ENCODE measurements at places on chromosomes 6 and 20.

GRCh38 chr20:4341804-4342485 is 326.6 kb upstream of the RNF24 start:
- no peak overlapping the region for H3K4me3 ChIP-seq
- DNase-seq, result no peak
- H3K27me3 ChIP-seq, result no peaks in the 10 kb centered on the region
- no peaks in the 10 kb centered on the region for H3K36me3 ChIP-seq

- H3K36me3 ChIP-seq, result no peaks in the 10 kb centered on the region
- DNase-seq, result no peak
- no peaks in the 10 kb centered on the region for H3K27me3 ChIP-seq
- H3K4me1 ChIP-seq, result no peaks in the 10 kb centered on the region
- no peak overlapping the region for H3K4me3 ChIP-seq
Observed at GRCh38 chr6:121612927-121613326, 177.5 kb downstream of the GJA1 start.

DNA sequence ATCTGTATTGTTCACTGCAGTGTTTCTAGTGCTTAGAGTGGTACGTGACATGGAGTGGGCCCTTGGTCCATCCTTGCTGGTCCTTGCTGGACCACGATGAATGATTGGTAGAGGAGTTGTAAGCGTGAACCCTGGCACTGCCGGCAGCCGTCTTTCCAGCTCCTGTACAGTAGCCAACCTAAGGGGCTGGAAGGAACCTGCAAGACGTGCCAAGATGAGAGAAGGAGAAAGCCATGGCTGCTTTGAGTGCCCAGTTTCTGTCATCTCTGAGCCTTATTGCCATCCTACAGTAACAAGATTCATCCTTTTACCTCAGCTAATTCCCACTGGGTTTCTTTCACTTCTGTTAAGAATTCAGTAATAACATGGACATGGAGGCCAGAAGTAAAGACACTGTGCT is 5.9 kb downstream of the DHX35 start:
- H3K36me3 ChIP-seq, result peaks cover 4% of the 10 kb centered on the region
- peaks cover 18% of the 10 kb centered on the region for H3K4me1 ChIP-seq
- H3K4me3 ChIP-seq, result no peak overlapping the region
- H3K27ac ChIP-seq, result no peak overlapping the region
- no peak for DNase-seq

DNA sequence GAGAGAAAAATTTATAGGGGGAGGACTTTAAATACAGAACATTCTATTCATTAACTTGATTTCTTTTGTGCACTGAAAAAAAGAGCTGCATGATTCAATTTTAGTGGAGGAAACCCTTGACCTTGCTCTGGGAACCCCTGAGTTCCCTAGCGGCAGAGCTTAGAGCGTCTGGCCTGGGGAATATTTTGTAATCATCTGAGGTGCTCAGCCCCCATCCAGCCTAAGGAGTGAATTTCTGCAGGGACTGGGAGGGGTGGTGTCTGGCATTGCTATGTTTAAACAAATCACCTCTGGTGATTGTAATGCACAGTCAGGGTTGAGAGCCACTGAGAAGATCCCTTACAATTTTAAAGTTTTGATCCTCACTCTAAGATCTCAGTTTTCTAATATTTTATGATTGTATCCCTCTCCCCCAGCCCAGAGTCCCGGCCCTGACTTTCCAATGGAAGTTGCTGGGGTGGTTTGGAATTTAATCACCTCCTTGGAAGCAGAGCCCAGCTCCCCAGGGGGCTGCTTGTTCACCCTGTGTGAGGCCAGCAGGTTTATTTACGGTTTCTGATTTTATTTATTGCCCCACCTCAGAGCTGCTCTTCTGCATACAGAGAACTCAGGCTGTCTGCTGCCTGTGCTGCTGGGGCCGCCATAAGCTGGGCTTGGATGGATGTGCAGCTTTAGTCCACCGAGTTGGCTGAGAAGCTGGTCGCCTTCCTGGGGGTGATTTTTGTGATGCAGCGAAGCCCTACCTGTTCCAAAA is 263.1 kb downstream of the LRFN2 start:
- no peaks in the 10 kb centered on the region for H3K36me3 ChIP-seq
- no peak for DNase-seq
- no peak overlapping the region for H3K4me3 ChIP-seq

GRCh38 chr6:161374971-161375873 is 101.4 kb upstream of the AGPAT4 start:
- peaks cover 7% of the 10 kb centered on the region for H3K4me1 ChIP-seq
- no peaks in the 10 kb centered on the region for H3K27me3 ChIP-seq
- H3K27ac ChIP-seq, result peak overlapping the region; percentile 32
- H3K36me3 ChIP-seq, result no peaks in the 10 kb centered on the region
- no peak overlapping the region for H3K4me3 ChIP-seq

- H3K27ac ChIP-seq, result no peak overlapping the region
- no peak overlapping the region for H3K4me3 ChIP-seq
- H3K4me1 ChIP-seq, result peaks cover 5% of the 10 kb centered on the region
- H3K36me3 ChIP-seq, result no peaks in the 10 kb centered on the region
- peak; percentile 75 for DNase-seq
- H3K27me3 ChIP-seq, result peaks cover 11% of the 10 kb centered on the region
Observed at GRCh38 chr20:44683263-44684046, 31.7 kb upstream of the CCN5 start.

DNA sequence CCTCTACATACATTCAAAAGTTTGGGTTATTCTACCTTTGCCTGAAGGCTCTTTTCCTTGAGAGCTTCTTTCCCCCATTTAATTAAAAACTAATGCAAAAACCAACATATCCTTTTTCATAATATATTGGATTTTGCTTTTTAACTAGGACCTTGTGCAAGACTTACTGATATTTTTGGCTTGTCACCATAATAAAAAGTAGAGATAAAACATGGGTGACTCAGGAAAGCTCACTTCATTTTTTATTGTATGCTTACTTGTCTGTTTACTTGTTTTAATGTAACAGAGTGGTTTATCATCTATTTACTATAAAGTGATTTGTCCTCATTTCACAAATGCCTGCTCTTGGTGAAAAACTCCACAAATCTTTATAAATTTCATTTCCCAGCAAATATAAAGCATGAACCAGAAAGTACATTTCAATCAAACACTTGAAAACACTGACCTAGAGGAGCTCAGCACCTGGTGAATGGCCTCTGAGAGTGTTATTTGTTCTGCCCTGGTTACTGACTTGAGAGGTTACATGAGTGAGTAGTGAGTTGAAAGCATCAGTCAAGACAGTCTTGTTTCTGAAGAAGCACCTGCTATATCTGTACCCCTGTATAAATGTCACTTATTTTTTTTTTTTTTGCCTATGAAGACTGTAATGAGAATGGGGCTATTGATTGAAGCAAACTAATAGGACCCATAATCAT is 20.8 kb downstream of the ADGRG6 start:
- no peak overlapping the region for H3K4me3 ChIP-seq
- H3K4me1 ChIP-seq, result no peaks in the 10 kb centered on the region
- no peak for DNase-seq
- no peaks in the 10 kb centered on the region for H3K27me3 ChIP-seq
- no peak overlapping the region for H3K27ac ChIP-seq

DNA sequence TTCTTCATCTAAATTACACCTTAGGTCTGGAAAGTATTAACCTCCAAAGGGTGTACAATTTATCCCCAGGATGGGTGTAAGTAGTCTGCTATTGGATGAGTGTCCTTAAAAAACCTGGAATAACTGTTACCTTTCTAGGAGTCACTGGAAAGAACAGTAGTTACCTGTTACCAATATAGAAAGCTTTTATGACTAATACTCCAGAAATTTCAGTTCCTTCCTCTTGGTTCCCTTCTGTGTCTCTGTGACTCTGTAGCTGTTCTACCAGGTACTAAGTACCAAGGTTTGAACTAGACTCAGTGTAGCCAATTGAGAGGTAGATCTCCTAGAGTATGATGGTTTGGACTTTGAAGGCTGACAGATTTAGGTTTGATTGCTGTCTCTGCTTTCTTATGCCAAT is 47.0 kb upstream of the TBX18 start:
- no peaks in the 10 kb centered on the region for H3K36me3 ChIP-seq
- H3K27me3 ChIP-seq, result no peaks in the 10 kb centered on the region
- H3K27ac ChIP-seq, result no peak overlapping the region
- H3K4me1 ChIP-seq, result no peaks in the 10 kb centered on the region
- no peak overlapping the region for H3K4me3 ChIP-seq

DNA sequence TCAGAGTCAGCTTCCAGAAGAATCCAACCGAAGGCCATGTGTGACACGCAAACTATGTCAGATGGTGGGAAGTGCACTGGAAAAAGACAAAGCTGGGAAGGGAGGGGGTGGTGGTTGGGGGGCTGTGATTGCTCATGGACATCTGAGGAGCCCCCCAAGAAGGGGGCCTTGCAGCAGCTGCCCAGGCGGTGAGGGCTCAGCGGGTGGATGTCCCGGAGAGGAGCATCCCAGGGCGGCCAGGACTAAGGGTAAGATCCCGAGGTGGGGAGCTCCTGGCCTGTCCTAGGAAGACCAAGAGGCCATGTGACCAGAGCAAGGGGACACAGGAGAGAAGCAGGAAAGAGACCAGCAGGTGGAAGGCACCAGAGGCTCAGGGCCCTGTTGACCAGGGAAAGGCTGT is 299.5 kb downstream of the PREX1 start:
- H3K4me3 ChIP-seq, result no peak overlapping the region
- H3K4me1 ChIP-seq, result no peaks in the 10 kb centered on the region
- peaks cover 4% of the 10 kb centered on the region for H3K27me3 ChIP-seq
- no peak overlapping the region for H3K27ac ChIP-seq

DNA sequence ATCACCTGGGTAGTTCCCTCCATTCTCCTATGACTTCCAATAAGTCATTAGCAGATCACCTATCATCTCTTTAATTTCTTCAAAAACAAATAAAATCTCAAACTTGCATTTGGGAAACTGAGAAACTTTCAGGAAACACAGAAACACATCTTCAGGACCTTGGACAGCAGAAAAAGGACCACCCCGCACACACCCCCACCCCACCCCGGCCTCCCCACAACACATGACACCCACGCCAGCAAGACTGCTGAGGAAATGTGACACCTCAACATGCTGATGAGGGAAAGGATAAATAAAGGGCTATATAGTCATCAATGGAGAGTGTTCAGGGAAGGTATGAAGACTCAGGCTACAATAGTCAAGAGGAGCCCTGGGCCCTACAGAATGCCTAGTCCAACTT is 15.6 kb upstream of the TRIM39 start:
- no peak overlapping the region for H3K27ac ChIP-seq
- H3K4me3 ChIP-seq, result no peak overlapping the region
- peaks cover 7% of the 10 kb centered on the region for H3K4me1 ChIP-seq
- peaks cover 30% of the 10 kb centered on the region for H3K36me3 ChIP-seq
- peaks cover 2% of the 10 kb centered on the region for H3K27me3 ChIP-seq
- no peak for DNase-seq
